ENCODE measurements at places on chromosomes 4 and X.

- DNase-seq = no peak
Observed at GRCh38 chr4:7019367-7019766, 23.8 kb upstream of the TADA2B start.

GRCh38 chrX:126655061-126655460 lies 102.4 kb upstream of the DCAF12L1 start:
- no peak for DNase-seq

- DNase-seq = peak; percentile 31
Observed at GRCh38 chr4:127000110-127000509, 632.6 kb upstream of the INTU start.

DNA sequence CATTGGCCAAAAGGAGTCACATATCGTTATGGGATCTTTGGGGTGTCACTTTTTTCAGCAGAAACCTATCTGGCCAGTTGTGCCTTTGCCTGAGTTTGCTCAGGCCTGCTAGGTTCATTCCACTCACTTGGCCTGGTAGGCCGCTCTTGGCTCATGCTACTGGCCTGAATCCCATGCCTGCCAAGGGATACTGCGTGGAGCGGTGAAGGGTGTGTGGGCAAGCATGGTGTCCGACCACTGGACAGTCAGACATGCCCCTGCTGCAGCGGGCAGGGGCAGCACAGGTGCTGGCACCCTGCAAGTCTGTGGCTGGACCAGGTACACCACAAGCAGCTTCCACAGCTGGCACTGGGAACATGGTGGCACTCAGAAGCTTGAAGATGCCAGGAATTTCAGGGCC lies 11.3 kb upstream of the PPM1K start:
- no peak for DNase-seq

GRCh38 chr4:113109106-113109718 lies 59.8 kb downstream of the ANK2 start:
- DNase-seq = no peak

DNA sequence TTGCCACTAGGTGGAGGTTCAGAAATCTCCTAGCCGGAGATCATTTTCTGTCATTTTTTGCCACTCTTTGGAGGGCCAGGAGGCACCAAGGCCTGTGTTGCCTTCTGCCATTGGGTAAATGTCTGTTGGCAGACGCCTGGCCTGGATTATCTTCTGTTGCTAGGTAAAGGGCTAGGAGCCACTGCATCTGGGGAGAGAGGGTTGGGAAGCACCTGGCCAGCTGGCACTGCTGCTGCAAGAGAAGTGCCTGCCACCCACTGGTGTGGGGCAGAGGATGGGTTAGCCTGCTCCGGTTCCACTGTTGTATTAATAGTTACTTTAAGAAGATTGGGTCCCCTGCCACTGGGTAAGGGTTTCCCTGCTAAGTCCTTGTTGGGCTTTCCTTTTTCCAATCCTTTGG lies 58.1 kb downstream of the AWAT2 start:
- no peak for DNase-seq

GRCh38 chr4:12897954-12898353 lies 586.2 kb downstream of the RAB28 start:
- no peak for DNase-seq

- DNase-seq = peak; percentile 59
Observed at GRCh38 chrX:68681443-68681941, 34.0 kb downstream of the STARD8 start.

- DNase-seq = no peak
Observed at GRCh38 chr4:89531932-89532640, 224.5 kb upstream of the GPRIN3 start.

GRCh38 chrX:118764122-118764521 lies 36.7 kb downstream of the IL13RA1 start:
- DNase-seq = no peak

GRCh38 chr4:122548452-122548851 lies 72.4 kb downstream of the IL21 start:
- no peak for DNase-seq

DNA sequence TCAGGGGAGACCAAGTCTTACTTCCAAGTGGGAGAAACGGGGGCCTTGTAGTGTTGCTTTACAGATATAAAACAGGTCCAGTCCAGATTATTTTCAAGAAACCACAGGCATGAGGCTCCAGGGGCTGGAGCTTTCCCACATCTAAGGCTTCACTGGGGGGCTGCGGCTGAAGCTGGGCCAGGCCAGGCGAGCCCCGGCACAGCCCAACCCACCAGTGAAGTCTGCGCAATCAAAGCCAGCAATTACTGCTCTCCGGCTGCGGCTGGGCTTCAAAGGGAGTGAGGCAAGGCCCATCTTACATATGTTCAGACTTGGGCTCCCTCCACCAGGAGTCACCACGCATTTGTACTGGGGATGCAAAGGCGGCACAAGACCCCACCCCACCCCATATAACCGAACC lies 61.7 kb downstream of the HADH start:
- DNase-seq = no peak

GRCh38 chrX:130575831-130576389 lies 174.1 kb downstream of the RBMX2 start:
- DNase-seq = peak; percentile 36

DNA sequence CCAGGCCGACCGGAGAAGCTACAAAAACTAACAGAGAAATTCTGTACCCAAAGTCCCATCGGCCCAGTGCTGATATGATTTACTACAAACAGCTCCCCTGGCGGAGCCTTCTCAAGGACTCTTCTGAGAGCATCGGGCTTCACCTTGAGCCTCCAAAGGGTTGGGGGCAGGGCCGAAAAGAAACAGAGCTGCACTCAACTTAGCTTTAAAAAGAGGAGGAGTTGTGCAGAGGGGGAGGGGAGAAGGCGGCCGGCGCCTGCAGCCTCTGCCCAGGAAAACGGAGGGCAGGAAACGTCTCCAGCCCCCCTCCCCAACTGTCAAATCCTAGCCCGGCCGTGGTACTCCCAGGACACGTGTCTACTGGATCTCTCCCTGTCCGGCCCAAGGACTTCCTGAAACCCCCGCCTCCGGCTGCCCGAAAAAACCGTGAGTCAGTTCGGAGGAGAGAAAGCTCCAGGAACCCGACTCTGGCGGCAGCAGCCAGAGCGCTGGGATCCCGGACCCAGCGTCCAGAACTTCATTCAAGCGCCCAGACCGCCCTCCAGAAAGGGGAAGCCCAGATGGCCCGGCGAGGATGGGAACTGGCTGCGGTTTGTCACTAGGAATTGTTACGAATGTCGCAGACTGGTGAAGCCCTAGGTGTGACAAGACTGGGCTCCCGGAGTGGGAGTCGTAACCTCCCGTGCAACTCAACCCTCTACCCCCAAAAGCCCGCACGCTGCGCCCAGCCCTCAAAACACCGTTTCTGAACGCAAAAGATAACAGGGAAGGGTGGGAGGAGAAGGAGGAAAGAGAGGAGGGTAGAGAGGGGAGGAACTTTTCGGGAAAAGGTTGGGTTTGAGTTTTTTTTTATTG lies 973 bp downstream of the ADAMTS3 start:
- DNase-seq = peak; percentile 47

- no peak for DNase-seq
Observed at GRCh38 chrX:121161501-121161933, 114.1 kb downstream of the GLUD2 start.

DNA sequence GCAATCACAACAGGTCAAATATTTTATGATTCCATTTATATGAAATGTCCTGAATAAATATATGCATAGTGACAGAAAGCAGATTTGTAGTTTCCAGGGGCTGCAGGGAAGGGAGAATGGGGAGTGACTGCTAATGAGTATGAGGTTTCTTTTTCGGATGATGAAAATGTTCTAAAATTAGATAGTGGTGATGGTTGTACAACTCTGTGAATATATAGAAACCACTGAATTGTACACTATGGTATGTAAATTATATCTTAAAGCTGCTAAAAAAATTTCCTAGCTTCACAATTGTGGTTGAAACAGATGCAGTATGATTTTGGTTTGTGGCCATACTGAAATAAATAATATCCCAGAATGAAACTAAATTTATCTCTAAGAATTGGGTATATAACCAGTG lies 12.9 kb upstream of the IL2 start:
- DNase-seq = no peak

GRCh38 chr4:164716901-164717300 lies 37.0 kb upstream of the SMIM31 start:
- no peak for DNase-seq

GRCh38 chr4:113638562-113638832 lies 123.0 kb downstream of the CAMK2D start:
- no peak for DNase-seq

DNA sequence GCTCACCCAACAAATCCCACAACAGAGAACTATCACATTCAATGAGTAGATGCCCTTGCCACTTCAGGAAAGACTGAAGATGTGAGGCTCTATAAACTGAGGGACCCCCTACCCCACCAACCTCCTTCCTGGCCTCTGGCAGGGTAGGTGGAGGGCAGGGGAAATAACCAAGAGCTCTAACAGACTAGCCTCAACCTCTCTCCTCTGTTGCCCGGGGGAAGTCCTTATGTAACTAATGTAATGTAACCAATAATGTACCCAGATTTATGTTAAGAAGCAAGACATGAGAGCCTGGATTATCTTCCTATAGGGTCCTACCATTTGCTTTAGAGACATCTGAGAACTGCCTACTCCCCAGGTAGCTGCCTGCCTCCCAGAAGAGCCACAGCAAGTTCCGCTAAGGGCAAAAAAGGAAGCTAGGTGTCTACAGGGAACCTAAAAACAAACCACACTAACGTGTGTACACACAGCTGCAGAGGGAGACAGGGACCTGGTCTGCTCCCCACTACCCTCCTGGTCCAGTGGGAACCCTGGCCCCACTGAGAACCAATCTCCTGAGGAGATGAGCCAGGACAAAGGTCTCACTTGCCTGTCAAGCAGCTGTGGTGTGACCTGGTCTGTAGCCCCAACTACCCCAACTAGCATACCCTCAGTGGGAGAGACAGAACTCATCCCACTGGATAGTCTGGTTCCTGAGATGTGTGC lies 17.7 kb downstream of the OTUD5 start:
- DNase-seq = no peak

DNA sequence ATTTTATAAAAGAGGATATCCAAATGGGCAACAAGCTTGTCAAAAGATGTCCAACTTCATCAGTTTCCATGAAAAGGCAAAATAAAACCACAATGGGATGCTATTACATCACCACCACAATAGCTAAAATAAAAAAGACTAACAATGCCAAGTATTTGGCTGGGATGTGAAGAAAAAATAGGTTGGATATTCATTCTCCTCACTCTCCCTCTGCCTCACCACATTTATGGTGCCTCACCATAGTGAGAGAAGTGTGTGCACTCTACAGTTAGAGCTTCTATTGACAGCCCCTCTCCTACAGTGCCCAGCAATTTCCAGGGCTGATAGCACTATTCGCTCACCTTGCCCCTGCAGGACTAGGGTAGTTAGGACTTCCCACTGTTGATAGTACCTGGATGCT lies 25.5 kb downstream of the VEGFC start:
- peak; percentile 81 for DNase-seq

DNA sequence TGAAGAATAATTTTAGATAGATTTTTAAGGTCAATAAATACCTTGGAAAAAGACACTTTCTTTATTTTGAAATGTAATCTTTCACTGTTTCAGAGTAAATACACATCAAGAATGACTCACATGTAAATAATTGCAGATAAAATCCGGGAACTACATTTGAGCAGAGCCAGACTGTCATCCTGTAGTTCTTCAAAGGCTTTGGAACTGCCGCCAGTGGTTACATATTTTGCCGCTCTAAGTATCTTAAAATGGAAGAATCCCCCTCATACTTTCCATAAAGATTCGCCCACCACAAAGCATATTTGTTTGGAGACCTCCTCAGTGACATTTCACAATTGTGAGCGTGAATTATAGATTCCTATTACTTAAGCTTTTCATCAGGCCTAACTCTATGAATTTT lies 607.8 kb upstream of the ZFP42 start:
- peak; percentile 29 for DNase-seq

- DNase-seq = peak; percentile 66
Observed at GRCh38 chr4:121252224-121252806, 88.2 kb upstream of the TNIP3 start.

DNA sequence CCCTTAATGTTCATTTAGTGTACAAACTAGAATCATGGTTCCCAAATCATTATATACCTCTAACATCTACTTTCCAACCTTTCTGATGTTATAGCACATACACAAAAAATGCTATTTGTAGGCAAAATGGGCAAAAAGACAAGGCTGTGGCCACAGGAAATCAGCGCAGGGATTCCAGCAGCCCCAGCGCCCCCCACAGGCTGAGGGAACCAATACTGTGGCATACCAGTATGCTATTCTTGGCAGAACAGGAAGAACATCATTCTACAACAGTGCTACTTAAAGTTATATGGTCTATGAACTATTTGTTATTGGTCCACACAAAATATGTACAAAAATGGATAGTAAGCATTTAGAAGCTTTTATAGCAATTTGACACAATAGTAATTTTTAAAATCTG lies 25.3 kb downstream of the STEEP1 start:
- DNase-seq = no peak

GRCh38 chr4:19999276-19999675 lies 252.4 kb upstream of the SLIT2 start:
- DNase-seq = no peak

- DNase-seq = no peak
Observed at GRCh38 chr4:76007089-76007862, at the start of gene CXCL9. CXCL9 (minus strand) TSS chr4:76007509; CDS start chr4:76007449, 60 bp downstream.

- DNase-seq = no peak
Observed at GRCh38 chr4:3077796-3078195, 3.3 kb downstream of the HTT start.

DNA sequence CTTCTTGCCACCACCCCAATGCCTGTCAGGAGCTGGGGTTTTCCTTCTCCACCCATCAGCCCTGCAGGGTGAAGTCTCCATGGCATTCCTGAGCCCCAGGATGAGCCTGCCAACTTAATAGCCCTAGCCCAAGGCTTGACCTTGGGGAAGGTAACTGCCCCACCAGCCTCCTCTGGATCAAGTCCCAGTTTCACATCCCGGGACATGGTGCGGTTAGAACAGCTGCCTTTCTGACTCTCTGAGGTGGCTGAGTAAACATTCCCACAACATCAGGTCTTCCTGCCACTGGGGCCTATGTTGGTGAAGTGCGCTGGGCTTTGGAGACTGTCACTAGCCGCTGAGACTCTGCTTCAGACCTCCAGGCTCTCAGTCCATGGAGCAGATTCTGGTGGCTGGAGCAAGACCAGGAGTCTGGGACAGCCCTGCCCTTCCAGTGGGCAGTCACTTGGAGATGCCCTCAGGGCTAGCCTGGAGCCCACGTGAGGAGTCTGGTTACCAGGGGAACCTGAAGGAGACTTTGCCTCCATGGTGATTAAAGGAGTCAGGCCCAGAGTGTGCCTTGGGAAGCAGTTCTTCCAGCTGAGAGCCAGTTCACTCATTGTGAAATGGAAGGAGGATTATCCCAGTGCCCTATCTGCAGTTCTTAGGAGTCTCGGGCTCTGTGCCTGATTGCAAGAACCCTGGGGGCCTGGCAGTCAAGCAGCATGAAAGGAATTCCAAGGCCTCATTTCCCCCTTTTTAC lies 56.8 kb downstream of the SMIM20 start:
- DNase-seq = no peak

- no peak for DNase-seq
Observed at GRCh38 chr4:18391354-18391728, 369.8 kb upstream of the LCORL start.

GRCh38 chr4:139243448-139244365 lies 36.3 kb downstream of the MGARP start:
- DNase-seq = peak; percentile 99
